ENCODE measurements at places on chromosomes 6 and 20.

GRCh38 chr6:27758491-27758890 is 153.7 kb downstream of the OR2B2 start:
- DNase-seq, result peak; percentile 20

DNA sequence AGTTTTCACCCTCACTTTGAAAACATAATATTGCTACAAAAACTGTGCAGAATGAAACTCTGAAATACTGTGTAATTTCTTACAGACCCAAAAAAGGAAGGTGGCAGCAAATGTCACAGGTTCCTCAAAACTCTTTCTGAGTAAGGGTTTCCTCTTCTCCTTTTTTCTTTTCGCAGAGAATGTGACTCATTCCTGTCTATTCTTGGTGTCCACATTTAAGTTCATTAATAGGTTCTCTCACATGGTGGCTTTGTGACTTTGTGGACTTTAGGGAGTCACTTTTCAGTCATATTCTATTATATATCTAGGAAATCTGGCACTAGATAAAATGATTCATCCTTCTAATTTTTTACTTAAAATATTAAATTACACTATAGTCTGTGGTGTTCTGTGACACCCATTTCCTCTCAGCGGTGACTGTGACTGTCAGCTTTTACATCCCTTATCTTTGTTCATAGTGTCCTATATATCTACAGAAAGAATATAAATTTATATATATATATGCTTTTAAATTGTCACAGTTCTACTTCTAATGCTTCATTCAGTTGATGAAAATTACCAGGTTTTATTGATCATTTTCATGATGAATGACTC is 126.8 kb upstream of the HCRTR2 start:
- no peak for DNase-seq

DNA sequence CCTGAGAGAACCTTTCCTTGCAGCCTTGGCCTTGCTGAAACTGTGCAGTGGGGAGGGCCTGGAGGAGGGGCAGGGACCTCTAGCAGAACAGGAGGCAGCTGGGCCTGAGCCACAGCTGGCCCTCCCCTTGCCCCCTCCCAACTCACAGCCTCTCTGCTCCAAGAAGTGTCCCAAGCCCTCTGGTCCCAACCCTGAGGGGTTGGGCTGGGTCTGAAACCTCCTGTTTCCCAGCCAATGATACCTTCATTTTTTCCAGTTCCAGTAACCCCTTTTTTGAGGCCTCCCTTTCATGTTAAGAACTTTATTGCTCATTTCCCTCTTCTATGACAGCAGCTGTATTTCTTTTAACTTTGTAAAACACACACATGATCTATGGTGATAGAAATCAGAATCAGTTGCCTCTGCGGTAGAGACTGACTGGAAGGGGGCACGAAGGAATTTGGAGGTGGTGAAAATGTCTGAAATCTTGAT is 17.9 kb upstream of the ARMC12 start:
- DNase-seq, result no peak

GRCh38 chr6:158751224-158751623 is 67.9 kb downstream of the EZR start:
- DNase-seq, result no peak

GRCh38 chr20:47392721-47393073 is 36.2 kb upstream of the ZMYND8 start:
- peak; percentile 23 for DNase-seq

GRCh38 chr6:134683783-134684422 is 266.0 kb downstream of the ALDH8A1 start:
- DNase-seq, result peak; percentile 72

DNA sequence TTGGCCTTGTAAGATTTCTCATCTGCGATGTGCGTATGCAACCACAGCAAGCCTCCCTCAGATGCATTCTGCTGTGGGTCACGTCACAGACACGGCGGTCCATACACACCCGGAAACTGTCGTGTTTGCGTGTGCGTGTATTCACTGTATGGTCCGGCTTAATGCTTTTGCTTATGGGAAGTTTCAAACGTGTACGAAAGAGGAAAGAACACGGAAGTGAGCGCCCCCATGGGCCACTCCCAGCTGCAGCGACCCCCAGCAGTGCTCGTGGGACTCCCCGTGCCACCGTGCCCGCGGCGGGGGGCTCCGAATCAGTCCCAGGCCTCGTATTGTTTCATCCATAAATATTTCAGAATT is 10.2 kb downstream of the DLL1 start:
- no peak for DNase-seq

GRCh38 chr20:10511509-10512251 is 76.6 kb downstream of the SLX4IP start:
- peak; percentile 99 for DNase-seq

DNA sequence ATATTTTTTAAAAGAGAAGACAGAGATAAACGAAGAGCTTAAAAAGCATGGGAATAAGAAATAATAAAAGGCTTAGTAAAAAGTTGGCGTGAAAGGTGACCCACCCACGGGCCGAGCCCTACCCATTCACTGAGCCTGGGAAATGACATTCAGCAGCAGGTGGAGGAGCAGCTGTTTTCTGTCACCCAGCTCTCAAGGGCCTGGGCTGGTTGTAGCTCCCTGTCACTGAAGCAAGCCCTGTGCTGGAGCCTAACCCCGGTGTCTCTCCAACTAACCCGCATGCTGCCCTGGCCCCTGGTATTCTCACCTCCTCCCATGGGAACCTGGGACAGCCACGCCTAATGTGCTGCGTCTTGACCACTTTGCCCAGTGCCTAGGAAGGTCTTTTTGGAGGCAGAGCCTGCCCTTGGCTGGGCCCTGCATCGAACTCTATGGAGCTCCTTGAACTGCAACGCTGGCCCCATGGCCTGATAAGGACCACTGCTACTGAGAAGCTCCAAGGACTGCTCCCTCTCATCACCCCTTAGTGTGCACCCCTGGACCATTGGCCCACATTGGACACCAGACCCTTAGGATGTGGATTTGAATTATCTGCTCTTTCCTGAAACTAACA is 68.8 kb upstream of the IYD start:
- no peak for DNase-seq

DNA sequence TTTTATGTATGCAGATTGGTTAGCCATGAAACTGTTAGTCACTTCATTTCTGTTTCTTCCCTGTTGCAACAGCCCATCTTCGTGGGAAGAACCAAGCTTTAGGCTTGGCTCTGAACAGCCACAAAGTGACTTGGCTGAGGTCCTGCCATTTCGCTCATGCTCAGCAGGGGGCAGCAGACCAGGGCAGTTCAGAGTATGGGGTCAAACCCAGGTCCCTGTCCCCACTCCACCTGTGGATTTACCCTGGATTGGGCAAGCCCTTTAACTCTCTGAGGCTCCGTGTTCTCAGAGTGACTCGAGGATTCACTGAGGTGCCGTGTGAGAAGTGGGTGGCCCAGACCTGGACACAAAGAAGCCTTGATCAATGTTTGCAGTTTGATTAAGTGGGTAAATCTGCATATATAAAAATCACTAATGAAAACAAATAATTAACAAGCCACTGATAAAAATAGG is 19.8 kb upstream of the MAP1LC3A start:
- DNase-seq, result peak; percentile 70

DNA sequence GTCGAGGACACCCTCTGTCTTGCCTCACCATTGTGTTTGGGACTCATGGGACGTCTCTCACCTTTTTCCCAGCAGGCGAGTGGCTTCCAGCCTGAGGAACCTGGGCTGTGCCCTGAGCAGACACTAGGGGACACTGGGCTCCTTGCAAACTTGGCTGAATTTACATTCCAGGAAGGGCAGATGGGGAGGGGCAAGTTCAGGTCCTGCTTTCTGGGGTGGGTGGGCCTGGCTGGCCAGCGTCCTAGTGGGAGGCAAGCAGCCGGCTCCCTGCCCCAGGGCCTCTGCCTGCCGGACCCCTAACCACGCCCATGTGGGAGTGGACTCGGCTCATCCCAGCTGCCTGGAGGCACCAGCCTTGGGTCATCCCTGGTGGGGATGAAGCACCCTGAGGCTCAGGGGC is 48.2 kb upstream of the MLN start:
- peak; percentile 11 for DNase-seq

DNA sequence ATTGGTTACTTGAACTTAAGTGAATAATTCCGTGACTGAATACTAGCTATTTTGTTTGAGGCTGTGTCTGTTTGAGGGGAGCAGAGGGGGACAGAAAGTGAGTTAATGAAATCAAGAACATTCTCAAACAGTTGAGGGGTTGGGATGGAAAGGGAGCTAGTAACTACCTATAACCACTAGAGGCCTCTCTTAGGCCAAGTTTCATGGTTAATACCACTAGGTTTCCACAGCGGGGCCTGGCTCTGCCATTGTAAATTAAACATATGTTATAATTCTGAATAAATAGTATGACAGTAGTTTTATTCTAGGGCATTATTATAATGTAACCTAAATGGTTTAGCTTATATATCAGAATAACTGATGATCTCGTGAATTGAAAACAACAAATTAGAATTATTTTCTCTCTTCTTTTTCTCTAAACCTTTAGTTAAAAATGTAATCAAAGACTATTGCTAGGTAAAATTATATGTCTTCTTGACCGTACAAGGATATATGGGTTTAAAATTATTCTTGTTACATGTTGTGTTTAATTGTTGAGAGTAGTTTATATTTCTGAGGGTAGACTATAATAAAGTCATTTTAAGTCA is 108.1 kb downstream of the BCKDHB start:
- DNase-seq, result peak; percentile 63

GRCh38 chr20:49595811-49596561 is 28.0 kb upstream of the PTGIS start:
- DNase-seq, result peak; percentile 89

All from iris pigment epithelial cell (primary cell).